Stimulated activated CD4-positive, alpha-beta T cell treated with anti-CD3 and anti-CD28 coated beads, Interleukin-12 subunit alpha, Interleukin-12 subunit beta, amount 100 ng/mL, for 24 hours (primary cell): ENCODE measurements at places on chromosomes 7 and 10.
A peak's percentile ranks its signal among the peaks of the same experiment; 100 is the strongest.

DNA sequence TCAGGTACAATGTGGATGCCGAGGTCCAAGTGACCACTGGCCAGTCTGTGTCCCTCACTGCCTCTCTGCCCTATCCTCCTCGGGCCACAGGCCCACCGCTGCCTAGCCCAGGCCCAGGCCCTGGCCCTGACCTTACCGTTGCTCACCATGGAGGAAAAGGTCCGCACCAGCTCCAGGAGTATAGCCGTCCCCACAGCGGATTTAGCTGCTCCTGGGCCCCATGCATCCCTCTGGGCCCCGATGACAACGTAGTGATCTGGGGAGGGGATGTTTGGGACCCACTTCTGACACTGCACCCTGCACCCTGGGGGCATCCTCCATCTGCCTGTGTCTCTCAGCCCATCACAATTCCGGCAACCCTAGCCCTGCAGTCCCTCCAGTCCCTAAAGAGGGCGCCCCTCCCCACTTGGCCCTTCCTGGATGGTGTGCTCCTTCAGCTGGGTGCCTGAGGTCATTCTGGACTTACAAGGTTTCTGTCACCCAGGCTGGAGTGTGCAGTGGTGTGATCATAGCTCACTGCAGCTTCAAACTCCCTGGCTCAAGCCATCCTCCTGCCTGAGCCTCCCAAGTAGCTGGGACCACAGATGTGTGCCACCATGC is 12.1 kb downstream of the TFR2 start:
- peak; percentile 24 for DNase-seq

DNA sequence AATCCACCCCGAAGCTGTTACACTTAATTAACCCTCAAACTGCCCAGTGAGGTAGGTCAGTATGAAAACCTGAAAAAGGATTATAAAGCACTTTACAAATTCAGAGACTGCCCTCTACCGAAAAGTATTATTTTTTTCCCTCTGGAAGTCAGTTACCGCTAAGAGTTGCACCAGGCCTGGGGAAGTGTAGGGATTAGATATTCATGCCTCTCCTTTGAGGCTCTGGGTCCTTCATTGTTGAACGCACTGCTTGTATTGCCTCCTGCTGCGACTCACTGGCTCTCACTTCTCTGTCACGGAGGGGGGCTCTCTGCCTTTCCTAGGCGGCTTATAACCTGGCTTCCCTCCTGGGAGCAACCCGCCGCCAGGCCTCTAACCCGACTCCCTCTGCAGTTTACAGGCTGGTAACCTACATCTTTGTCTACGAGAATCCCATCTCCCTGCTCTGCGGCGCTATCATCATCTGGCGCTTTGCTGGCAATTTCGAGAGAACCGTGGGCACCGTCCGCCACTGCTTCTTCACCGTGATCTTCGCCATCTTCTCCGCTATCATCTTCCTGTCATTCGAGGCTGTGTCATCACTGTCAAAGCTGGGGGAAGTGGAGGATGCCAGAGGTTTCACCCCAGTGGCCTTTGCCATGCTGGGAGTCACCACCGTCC is 2.7 kb downstream of the RHBDD2 start:
- DNase-seq = no peak

- DNase-seq = no peak
Observed at GRCh38 chr7:98562871-98563495, 54.1 kb upstream of the NPTX2 start.

DNA sequence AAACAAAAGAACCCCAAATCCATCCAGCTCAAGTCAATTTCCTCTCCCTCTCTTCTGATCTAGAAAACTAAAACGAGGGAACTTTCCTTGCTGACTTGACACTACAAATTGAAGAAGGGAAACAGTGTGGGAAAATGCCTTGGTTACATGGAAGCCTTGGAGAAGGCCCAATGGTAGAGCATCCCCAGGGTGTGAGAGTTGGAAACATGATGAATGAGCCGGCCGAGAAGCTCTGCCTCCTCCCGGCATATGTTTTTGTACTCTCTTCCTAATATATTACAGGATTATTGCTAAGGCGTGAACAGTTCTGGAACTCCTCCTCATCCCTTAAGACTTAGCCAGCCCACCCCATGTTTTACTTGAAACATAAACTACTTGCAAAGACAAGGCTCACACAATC is 618.2 kb upstream of the MGMT start:
- no peak for DNase-seq

DNA sequence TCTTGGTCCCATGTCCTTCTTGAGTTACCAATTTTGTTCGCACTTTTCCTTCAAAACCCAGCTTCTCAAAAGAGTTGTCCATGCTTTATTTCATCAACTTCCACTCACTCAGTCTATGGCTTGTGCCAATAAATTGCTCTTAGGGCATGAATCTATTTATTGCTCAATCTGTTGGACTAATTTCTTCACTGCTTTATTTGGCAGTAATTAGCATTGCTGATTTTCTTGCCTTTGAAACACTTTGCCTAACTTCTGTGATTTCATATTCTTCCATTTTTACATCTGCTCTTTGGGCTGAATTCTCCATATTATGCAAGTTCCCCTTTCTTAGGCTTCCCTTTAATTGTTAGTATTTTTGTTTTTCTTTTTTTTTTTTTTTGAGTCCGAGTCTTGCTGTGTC is 16.8 kb downstream of the DLD start:
- no peak for DNase-seq

- no peak for DNase-seq
Observed at GRCh38 chr10:16441173-16441840, 4.5 kb downstream of the PTER start.

DNA sequence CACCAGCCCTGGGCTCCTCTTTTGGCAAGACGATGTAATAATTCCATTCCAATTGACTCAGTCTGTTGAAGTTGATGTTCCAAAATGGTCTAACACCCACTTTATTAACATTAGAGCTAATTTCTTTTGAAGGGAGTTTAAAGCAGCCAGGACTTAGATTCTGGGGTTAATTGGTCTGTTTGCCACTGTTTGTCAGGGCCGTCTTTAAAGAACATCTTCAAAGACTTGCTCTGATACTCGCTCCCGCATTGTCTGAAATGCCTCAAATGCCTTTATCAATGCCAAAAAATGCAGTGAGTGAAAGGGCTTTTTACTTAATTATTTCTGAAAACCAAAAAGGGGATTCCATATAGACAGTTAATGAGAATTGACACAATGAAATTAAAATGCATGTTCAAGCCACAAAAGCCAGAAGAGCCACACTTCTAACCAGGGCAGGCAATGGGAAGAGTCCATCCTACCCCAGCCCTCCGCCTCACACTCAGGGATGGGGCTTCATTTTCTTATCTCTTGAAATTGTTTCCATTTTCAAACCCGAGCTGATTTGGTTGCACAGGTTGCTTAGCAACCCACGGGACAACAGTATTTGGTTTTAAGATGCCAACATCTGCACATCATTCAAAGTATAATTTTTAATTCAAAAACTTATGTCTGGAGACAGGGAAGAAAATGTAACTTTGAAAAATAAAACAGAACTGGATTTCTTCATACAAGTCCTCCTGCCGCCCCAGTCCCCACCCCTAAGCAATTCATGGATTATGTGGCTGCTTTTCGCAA is 163.0 kb downstream of the FGFR2 start:
- DNase-seq = no peak

DNA sequence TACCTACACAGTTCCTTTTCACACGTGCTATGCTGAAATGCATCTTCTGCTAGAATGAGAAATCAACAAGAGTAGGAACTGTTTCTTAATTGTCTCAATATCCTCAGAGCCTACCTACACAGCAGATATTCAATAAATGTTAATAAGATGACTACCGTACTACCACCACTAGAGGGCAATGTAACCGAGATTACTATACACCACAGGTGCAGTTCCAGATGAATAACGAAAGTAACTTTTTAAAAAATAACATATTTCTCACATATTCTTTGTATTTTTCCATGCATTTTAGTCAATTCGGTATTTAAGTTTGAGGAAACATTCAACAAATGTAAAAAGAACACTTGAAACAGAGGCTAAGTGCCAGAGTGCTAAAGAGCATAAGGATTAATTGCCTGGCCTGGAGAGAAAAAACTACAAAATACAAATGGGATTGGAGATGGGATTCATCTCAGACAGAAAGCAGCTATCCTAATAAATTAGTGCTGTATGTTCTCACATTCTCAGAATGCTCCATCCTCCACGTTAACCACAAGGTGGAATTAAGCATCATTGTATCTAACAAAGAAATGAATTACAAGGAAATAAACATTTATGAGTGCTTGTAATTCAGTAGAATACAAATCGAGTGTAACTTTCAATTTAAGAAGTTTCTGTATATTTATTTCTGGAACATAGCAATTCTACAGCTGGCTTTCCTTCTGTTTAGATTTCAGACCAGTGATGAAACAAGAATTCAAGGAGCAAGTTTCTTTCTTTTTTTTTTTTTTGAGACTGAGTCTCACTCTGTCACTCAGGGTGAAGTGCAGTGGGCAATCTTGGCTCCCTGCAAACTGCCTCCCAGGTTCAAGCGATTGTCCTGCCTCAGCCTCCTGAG is 20.3 kb upstream of the HECTD2 start:
- DNase-seq = no peak

DNA sequence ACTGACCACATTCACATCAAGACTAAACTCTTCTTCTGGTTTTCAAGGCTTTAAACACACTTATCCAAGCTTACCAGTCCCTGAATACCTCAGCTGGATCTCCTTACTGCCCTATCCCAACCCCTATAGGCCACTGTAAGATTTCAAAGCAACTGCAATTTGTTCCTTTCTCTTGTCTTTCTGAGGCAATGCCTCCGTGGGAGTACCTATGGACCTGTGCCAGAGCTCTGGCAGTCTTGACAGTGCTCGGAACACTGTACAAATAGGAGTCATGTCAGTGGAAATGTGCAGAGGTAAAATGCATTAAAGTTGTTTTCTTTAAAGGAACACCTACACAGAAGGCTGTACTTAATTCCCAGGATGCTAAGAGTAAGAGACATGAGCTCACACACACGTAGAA is 124.7 kb downstream of the CNOT4 start:
- no peak for DNase-seq

DNA sequence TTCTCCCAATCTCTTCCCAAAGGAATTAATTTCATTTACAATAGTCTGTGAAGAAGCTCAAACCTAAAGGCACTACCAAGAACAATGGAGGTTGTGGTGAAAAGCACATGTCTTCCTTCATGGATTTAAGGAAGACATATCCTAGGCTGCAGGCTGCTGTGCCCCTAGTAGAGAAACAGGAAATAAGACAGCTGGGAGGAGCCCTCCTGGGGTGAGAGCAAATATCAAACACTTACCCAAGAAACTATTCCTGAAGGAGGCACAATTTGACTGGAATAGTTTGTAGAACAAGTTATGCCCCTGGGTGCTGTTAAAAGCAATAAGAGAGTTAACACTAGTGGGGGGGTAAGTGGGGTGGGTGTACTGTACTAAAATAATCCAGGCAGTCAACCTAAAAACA is 30.1 kb downstream of the PDZD8 start:
- no peak for DNase-seq

DNA sequence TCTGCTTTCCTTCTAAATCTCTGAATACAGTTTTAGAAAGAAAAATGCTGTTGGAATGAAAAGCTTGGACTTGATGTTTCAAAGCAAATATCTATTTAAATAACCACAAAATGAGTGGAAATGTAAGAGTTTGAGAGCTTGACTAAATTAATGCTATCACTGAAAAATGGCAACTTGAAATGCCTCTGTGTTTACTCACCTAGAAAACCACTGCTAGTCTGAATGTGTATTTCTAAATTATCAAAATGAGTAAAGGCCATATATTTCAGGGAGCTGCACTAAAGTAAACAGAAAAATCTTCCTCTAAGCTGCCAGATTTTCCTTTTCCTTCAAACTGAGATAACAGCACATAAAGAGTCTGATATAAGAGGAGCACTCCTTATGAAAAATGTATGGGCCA is 87.9 kb downstream of the DPY19L1 start:
- no peak for DNase-seq

- no peak for DNase-seq
Observed at GRCh38 chr10:33031815-33032653, 74.0 kb upstream of the ITGB1 start.

- DNase-seq = no peak
Observed at GRCh38 chr10:102776779-102777456, 33.2 kb downstream of the WBP1L start.

DNA sequence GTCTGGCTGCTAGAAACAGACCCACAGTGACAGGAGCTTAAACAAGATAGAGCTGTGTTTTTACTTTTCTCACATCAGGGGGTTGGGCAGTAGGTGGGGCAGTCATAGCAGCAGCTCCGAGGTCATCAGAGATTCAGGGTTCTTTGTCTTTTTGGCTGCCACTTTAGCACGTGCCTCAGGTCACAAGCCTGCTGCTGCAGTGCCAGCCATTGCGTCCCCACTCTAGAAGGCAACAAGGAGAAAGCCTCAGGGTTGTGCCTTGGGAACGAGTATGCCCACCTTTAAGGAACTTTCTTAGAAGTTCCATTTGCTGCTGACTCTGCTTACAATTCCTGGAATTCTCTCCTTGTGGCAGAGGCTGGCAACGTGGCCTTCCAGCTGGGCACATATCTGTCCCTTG is 660.7 kb upstream of the FOXK1 start:
- DNase-seq = no peak

DNA sequence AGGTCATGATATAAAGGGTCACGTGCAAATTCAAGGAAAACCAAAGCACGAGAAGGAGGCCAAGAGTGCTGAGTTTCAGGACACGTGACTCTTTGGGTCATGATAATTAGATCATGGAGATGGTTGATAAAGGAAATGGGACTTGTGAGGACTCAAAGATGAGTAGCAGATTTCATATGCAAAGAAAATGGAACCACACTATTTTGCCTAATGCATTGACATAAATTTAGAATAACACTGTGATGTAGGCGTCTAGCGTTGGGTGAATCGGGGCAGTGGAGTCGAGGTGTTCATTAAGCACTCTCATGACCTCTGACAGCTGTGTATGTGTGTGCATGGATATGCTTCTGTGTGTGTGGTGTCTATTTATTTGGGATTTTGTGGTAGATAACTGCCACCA is 1025.6 kb upstream of the LRRTM3 start:
- DNase-seq = no peak

DNA sequence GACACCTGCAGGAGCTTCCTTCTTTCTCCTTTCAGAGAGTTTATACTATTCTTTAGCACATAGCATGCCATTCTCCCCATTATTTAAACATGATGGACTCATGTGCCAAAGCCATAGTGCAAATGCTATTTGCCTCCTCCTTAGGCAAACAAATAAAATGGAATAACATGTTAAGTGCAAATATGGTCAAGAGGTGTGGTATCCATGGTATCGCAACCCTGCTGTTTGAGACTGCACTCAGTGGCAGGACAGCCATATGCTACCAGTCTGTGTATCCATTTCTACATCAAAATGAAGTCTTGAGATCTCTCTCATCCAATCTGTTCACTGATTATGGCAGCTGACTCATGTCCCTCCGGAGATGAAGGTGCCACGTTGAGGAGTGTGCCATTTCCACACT is 22.8 kb downstream of the HEPACAM2 start:
- no peak for DNase-seq

DNA sequence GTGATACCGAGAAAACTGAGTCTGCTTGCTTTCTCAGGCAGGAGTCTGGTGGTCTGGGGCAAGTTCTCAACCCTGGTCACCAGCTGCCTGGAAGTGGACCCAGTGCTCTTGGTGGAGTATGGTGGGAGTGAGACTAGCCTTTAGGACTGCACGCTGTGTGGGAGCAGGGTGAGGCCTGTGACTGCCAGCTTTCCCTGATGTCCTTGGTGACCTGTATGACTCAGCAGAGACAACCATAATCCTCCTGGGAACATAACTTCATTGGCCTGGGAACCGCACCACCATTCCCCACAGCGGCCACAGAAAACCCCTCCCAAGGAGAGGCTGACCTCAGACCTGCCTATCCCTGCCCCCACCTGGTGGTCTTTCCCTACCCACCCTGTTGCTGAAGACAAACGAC is 139.5 kb upstream of the CHRM2 start:
- no peak for DNase-seq
